ENCODE measurements at places on chromosomes 4 and X.

DNA sequence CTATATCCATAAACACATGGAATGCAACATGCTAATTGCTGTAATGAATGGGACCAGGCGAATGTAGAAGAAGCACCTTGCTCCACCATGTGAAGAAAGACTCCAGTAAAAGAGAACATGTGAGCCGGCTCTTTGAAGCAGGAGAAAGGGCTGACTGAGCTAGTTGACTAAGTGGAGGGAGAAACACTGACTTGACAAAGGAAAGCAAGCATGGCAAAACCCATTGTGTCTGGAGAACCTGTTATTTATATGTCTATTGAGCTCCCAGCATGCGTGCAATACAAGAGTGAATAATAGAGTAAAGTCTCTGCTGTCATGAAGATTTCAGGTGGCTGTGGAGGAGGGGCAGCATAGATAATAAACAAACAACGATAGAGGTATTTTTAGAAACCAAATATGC lies 559.9 kb downstream of the RAB28 start:
- no peak for DNase-seq

GRCh38 chr4:84814094-84814750 lies 152.3 kb downstream of the WDFY3 start:
- DNase-seq = no peak

DNA sequence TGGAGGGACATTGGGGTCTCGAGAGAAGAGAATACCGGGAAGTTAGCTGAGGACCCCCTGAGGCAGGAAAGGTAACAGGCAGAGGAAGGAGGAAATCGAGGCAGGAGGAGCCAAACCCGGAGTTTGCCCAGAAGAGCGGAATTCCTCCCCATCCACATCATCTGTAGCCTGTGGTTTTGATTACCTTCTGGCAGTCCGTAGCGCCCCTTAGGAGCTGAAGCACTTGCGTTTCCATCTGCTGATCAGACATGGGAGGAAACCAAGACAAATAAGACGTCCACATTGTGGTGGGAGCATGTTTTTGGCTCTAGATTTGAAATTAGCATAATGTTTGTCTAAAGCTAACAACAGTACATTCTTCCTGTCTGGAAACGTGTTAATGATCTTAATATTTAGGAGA lies 26.8 kb upstream of the HMX1 start:
- DNase-seq = no peak

DNA sequence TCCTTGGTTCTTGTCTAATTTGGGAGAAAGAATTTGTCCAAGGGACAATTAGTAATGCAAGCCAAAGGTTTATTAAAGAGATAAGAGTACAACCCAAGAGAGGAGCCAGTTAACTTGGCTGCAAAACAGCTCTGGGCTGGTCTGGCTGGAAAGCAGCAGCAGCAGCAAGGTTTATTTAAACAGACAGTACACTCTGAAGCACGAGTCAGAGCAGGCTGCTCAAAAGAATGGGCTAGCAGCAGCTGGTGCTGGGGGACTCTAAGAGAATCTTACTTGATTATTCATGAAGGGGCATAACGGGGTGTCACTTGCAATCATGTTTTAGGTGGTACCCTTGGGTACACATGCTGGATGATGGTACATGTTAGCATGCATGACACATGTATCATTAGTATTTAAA lies 17.1 kb upstream of the CT47C1 start:
- DNase-seq = no peak

DNA sequence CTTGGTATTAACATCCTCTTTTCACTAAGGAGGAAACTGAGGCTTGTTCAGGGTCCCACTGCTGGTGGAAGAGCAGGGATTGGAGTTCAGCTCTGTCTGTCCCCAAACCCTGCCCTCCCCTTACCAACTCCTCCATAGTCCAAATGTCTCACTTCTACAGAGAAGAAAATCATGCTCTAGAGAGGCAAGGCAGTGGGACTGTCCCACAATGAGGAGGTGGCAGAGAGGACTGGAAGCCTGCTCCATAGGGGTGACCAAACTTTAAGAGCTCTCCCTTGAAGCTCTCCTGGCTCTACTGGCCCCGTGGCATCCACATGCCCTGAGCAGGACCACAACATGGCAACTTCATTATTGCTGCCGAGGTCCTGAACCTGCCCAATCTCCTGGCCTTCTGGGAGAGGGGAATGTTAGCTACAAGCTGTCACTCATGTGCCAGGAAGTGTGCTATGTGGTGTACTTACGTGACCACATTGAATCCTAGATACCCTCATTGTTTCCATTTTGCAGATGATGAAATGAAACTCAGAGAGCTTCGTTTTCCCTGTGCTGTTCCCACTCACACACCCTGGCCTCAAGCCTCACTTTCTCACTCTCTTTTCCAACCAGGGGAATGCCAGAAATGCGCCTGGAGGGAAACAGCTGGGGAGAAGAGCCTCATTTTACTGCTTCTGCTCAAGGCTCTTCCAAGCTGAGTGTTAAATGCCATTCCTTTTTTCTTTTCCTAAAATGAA lies 71.5 kb downstream of the ANAPC4 start:
- no peak for DNase-seq

DNA sequence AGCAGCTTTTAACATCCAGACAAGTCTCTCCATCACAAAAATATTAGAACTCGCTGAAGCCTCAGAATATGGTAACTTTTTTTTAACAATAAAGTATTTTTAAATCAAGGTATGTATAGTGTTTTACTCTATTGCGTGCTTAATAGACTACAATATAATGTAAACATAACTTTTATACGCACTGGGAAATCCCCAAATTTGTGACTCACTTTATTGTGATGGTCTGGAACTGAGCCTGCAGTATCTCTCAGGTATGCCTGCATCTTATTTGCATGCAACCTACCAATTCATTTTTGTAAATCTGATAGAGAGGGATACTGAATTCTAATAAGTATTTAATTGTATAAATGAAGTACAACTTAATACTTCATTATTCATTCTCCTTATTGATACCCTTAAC lies 823.5 kb downstream of the ADGRL3 start:
- no peak for DNase-seq

GRCh38 chr4:30256116-30256832 lies 463.9 kb upstream of the PCDH7 start:
- no peak for DNase-seq

- no peak for DNase-seq
Observed at GRCh38 chr4:162409048-162409447, 245.2 kb upstream of the FSTL5 start.

DNA sequence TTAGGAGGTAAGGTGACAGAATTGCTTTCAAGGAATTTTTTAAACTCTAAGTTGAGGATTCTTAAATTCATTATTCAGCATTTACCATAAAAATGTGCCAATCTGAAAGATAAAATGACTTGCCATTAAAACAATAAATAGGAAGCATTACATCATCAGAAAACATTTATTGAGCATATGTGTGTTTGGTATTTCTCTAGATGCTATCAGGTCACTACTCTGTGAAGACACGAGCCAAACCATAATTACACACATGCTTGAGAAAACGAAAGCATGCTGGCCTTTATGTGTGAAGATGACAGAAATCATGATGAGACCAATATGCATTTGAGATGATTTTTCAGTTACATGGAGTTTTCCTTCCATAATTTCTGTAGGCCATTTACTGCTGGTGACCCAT lies 12.3 kb upstream of the IL21 start:
- no peak for DNase-seq

DNA sequence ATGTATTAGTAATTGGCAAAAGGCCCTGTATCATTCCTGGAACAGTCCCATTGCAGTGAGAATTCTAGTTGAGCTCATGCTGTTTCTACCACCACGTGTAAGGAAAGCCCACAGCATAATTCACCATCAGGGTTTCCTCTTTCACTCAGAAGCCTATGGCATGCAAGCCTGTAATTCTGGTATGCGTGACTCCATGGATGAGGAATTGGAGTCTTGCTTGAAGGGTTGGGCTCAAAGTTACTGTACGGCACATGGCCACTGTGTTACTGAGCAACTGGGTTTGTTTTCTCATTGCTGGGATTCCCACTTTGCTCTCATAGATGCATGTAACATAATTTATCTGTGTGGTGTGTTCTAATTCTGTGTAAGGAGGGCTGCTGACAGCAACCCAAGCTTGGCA lies 132.3 kb upstream of the NR3C2 start:
- DNase-seq = no peak

DNA sequence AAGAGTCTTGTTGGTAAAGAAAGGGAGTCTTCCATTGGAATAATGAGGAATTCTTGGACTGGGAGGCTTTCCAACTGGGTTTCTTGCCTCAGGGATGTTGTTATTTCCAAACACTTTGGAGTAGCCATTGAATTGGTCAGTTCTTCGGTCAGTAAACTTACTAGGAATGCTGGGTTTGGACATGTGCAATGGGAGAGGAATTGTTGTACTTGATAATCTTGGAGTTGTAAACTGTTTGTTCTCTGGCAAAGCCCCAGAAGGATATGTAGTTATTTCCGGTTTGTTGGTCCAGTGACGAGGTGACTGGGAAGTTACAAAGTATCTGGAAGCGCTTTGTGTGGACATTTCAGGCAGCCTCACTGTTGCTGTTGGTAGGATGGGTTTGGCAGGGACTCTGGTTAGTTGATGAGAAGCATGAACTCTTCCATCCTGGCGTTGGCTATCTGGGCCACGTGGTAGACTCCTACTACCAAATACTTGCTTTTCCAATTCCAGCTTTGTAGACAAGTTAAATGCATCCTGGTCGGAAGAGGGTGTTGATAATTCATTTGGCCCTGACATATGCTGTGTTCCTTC lies 25.9 kb downstream of the MXRA5 start:
- DNase-seq = no peak

GRCh38 chrX:75596178-75596577 lies 73.3 kb upstream of the ZDHHC15 start:
- no peak for DNase-seq

GRCh38 chrX:116873671-116874070 lies 410.9 kb upstream of the CT83 start:
- DNase-seq = no peak

GRCh38 chr4:10204401-10205058 lies 87.9 kb upstream of the WDR1 start:
- no peak for DNase-seq

DNA sequence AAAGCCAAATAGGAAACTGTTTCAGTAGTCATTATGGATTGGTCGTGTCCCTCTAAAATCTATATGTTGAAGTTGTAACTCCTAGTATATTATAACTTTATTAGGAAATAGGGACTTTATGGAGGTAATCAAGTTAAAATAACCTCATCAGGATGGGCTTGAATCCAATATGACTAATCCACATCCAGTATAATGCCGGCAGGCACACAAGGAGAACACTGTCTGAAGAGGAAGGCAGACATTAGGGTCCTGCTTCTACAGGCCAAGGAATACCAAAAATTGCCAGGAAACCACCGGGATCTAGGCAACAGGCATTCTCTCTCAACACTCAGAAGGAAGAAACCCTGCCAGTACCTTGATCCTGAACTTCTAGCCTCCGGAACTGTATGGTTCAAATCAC lies 130.3 kb downstream of the ATP10D start:
- DNase-seq = no peak

DNA sequence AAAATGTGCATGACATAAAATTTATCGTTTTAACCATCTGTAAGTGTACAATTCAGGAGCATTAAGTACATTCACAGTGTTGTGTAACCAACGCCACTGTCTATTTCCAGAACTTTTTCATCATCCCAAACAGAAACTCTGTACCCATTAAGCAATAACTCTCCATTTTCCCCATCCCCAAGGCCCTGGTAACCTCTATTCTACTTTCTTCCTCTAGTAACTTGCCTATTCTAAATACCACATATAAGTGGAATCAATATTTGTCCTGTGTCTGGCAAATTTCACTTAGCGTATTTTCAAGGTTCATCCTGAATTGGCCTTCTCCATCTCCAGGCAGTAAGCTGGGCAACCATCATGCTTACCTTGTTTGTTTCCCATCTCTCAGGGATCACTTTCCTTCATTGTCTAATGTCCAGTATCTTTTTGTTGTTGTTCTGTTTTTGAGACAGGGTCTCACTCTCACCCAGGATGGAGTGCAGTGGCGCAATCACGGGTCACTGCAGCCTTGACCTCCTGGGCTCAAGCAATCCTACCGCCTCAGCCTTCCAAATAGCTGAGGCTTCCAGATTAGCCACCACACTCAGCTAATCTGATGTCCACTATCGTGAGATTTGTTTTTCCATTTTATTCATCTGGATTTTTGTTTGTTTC lies 17.7 kb upstream of the GRIPAP1 start:
- no peak for DNase-seq

DNA sequence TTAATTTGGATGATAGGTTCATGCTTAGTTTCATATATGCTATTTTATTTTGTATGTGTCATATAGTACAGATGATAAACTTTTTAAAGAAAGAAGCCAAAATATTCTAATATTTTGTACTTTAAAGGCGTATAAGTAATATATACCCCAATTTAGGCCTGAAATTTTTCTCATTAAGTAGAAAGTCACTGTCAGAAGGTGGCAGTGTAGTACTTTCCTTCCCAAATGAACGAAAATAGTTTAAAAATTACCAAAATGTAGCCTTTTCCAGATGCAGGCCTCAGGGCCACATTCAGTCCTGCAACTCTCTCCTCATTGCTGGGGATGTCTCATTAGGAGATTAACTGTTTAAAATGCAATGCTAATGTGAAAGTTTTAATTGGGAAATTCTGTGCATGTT lies 1263.6 kb downstream of the C4orf33 start:
- no peak for DNase-seq

- no peak for DNase-seq
Observed at GRCh38 chrX:1264556-1264955, 4.1 kb upstream of the CSF2RA start.

DNA sequence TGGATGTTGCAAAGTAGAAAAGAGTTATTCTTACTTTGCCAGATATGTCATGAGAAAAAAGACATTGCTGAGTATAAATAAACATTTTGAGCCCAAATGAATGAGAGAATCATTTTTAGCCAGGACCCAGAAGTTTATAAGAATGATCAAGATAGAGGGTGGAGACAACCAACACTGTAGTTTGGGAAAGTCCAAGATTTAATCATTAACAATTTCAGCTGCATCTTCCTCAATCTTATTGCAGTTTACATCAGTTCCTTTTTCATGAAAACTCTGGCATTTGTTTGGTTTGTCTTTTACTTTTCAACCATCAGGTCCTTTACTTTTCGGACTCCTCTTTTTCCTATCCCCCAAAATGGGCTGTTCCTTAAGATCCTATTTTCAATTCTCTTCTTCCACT lies 645.9 kb downstream of the ANKRD50 start:
- DNase-seq = no peak

DNA sequence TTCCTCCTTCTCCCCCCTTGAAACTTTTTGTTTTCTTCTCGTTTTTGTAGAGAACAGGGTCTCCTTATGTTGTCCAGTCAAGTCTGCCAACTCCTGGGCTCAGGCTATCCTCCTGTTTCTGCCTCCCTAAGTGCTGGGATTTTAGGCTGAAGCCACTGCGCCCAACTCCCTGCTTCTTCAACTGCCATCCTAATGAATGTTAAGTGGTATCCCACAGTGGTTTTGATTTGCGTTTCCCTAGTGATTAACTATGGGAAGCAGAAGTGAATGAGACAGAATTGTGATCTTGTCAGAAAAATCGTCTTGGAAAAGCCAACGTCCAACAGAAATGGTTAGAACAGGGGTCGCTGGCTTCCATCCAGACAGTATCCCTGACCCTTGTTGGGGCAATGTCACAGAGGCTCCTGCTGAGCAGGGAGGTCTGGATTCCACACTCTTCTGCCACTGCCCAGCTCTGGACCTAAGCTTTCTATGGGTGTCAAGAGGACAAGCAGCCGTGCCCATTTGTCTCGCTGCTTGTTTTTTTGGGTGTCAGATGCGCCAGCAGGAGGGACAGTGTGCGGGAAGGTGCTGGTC lies 869 bp upstream of the ADD1 start:
- DNase-seq = no peak

GRCh38 chr4:25283948-25284347 lies 28.6 kb upstream of the ZCCHC4 start:
- DNase-seq = no peak
